ENCODE measurements at places on chromosomes 13 and 19.

- no peak for DNase-seq
Measured at GRCh38 chr13:86932776-86933334, 738.3 kb upstream of the SLITRK5 start.

- DNase-seq, result no peak
Measured at GRCh38 chr13:23771956-23772355, 117.2 kb downstream of the MIPEP start.

GRCh38 chr13:64488731-64489130 lies 2741.4 kb downstream of the PCDH9 start:
- DNase-seq, result no peak

GRCh38 chr13:50107205-50107604 lies 92.0 kb downstream of the KCNRG start:
- no peak for DNase-seq

GRCh38 chr13:26380930-26381329 lies 127.0 kb downstream of the CDK8 start:
- DNase-seq, result no peak

DNA sequence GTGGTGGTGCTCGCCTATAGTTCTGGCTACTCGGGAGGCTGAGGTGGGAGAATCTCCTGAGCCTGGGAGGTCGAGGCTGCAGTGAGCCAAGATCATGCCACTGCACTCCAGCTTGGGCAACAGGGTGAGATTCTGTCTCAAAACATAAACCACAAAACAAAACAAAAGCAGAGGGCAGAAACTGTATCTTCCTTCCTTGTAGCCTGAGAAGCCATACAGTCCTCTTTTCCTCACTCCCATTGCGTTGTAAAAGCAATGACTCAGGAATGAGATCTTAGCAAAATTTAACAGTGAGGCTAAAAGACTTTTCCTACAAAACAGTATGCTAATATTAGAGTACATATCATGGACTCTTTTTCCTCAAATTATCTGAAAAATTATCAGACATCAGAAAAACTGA lies 130.9 kb downstream of the SHISA2 start:
- no peak for DNase-seq

GRCh38 chr19:20664901-20665781 lies 3.8 kb upstream of the ZNF626 start:
- DNase-seq, result no peak

DNA sequence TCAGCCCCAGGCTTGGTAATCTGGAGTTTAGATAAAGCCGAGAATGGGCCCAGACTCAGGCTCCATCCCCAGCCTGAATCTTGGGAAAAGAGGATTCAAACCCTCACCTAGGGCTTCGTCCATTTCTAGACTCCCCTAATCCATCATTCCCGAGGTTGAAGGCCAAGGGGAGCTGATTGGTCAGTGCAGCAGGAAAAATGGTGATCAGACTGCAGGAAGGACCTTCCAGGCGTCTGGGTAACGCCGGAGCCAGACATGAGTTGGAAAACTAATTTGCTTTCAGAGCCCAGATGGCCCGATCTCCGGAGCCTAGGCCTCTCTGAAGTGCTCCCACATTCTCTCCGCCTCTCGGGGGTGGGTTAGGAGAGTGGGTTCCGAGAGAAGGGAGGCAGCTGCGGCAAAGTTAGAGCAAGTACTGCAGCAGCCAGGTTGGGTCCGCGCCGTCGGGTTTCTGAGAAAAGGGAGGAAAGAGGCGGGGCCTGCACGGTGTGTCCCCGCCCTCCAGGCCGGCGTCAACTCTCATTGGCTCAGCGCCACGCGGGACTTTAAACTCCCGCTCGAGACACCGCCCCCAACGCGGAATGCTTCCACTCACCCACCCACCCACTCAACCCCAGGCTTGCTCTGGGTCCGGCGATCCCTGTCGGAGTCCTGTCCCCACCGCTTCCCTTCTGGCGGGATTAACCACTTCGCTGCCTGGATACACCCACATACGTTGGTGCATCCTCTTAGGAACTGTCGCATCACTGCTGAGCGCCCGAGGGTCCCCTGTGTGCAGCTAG lies 788 bp upstream of the RTBDN start:
- DNase-seq, result no peak

DNA sequence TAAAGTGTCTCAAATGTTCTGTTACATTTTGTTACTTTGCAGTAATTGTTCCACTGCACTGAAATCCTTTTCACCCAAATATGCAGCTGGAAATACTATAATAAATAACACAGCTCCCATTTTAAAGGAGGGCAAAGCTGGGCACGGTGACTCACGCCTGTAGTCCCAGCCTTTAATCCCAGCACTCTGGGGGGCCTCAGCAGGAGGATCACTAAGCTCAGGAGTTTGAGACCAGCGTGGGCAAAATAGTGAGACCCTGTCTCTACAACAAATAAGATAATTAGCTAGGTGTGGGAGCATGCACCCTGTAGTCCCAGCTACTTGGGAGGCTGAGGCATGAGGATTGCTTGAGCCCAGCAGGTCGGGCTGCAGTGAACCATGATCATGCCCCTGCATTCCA lies 7.5 kb upstream of the UBAC2 start:
- DNase-seq, result no peak

GRCh38 chr19:37128821-37129177 lies 43.7 kb downstream of the ZNF585A start:
- no peak for DNase-seq

GRCh38 chr19:46022061-46022430 lies 807 bp downstream of the PGLYRP1 start:
- DNase-seq, result no peak

GRCh38 chr13:94825507-94825906 lies 113.2 kb upstream of the SOX21 start:
- DNase-seq, result no peak

- DNase-seq, result no peak
Measured at GRCh38 chr13:20559659-20560356, 7.1 kb upstream of the IFT88 start.

- no peak for DNase-seq
Measured at GRCh38 chr13:34762312-34762711, 179.8 kb upstream of the NBEA start.

- no peak for DNase-seq
Measured at GRCh38 chr19:6378041-6378440, 2.3 kb upstream of the PSPN start.

- no peak for DNase-seq
Measured at GRCh38 chr19:7860714-7861618, 13.2 kb downstream of the PRR36 start.

GRCh38 chr19:34662919-34663318 lies 14.0 kb downstream of the SCGB2B2 start:
- DNase-seq, result no peak

- DNase-seq, result no peak
Measured at GRCh38 chr19:56699552-56699951, 28.0 kb upstream of the ZNF835 start.

GRCh38 chr19:18999896-19000620 lies 33.3 kb downstream of the SUGP2 start:
- DNase-seq, result no peak

DNA sequence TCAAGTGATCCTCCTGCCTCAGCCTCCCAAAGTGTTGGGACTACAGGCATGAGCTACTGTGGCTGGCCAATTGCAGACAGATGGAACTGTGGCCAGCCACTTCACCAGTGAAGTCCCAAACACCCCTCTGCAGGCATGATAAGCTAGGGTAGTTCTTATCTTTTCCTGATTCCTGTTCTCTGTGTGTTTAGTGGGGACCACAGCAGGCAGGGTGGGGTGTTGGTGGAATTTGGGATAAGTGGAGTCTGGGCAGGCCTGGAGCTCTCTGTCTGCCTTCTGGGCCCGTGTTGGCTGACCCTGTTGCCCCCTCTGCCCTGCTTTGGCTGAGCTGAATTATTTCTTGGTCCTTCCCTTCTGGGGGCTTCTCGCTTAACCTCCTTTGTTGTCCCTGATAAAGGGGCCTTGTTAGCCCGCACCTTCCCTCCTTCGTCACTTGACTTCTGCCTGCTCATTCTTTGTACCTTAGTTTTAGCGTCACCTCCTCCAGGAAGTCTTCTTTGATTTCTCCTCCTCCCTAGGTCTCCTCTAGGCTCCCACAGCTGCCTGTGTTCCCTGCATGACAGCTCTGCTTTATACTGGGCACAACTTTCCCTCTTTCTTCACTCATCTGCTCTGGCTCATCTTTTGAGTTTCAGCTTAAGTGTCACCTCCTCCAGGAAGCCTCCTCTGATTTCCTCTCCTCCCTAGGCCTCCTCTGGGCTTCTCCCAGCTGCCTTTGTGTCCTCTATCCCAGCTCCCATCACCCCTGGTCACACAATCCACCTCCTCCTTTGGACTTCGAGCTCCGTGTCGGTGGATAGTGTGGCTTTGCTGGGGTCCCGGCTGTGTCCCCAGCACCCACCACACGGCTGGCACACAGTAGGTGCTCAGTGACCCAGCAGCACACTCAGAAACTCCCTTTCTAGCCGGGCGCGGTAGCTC lies 1.7 kb upstream of the NCLN start:
- no peak for DNase-seq

GRCh38 chr19:5545984-5546383 lies 21.8 kb downstream of the TINCR start:
- DNase-seq, result no peak

DNA sequence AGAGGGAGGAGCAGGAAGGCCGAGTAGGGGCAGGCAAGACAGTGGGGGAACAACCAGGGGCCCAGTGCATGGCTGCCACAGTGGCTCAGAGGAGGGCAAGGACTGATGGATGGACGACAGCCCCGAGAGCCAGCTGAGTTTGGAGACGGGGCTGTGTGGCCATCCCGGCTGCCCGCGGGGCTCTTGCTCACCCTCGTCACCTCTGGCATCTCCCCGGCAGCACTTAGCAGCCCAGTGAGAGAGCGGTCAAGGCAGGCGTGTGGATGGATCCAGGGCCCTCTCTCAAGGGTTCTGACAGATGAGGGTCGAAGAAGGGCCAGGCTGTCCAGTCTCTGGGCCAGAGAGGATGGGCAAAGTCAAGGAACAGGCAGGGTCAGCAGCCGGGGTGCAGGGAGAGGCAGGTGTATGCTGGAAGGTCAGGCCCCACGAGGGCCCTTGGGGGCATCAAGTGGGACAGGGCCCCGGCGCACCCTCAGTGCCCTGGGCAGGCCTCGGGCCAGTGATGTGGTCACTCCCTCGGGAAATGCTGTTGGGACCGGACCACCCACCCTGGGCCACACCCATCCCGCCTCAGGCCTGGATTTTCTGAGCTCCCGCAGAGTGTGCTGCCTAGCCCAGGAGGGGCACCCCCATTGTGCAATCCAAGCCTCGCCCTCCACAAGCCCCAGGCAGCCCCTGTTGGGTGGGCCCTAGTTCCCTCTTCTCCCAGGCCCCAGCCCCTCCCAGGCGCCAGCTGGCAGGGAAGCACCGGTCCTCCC lies 56.4 kb upstream of the TPM4 start:
- no peak for DNase-seq

Data from stimulated activated CD4-positive, alpha-beta T cell treated with anti-CD3 and anti-CD28 coated beads, Interleukin-4, amount 100 ng/mL, for 48 hours (primary cell).